ENCODE measurements at places on chromosomes 3 and 15.
A peak's percentile ranks its signal among the peaks of the same experiment; 100 is the strongest.

GRCh38 chr3:100695696-100696095 lies 13.6 kb upstream of the TFG start:
- no peak for DNase-seq

GRCh38 chr3:76365275-76365674 lies 579.9 kb upstream of the ZNF717 start:
- DNase-seq: no peak

- peak; percentile 93 for DNase-seq
Measured at GRCh38 chr3:174441588-174442301, 417.4 kb upstream of the NAALADL2 start.

DNA sequence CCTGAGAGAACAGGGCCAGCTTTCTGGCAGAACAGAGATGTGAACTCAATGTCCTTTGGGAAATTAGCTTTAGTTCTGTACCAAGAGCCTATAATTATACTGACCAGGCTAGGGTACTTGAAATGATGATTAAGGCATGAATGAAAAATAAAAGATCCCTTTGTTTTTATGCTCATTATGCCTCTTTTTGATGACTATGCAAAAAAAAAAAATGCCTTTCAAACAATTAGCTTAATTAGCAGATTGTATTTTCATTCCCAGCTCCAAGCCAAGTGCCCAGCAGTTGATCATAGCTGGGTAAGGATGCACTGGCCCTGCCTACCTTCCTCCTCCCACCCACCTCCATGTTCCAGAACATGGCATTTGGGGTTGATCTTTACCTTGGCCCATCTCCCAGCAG lies 56.8 kb downstream of the LYZL4 start:
- DNase-seq: no peak

- DNase-seq: no peak
Measured at GRCh38 chr3:171184372-171184771, 157.9 kb upstream of the SLC2A2 start.

GRCh38 chr3:3664935-3665334 lies 134.3 kb upstream of the LRRN1 start:
- DNase-seq: no peak

Measured in fibroblast of gingiva (primary cell).